ENCODE measurements at places on chromosomes 6 and 20. TPM values are rescaled to one million over a fixed set of nuclear protein-coding genes. Genes with fewer than 3 reads are reported as not detected.

NINL gene
- 17.2 TPM for total RNA-seq

NFKBIL1 gene
- total RNA-seq: 11.7 TPM

BAG2 gene
- total RNA-seq: 6.9 TPM

HLA-DRA gene
- not detected for total RNA-seq

ADAT2 gene
- total RNA-seq: 4.1 TPM

All from A549 treated with Mapracorat at 1 μM for 4 hours (cell line).